Psoas muscle (tissue), 8 donors: ENCODE measurements at places on chromosomes 13 and 19. TPM values are rescaled to one million over a fixed set of nuclear protein-coding genes. Genes with fewer than 3 reads are reported as not detected.

Gene CFD
- total RNA-seq = 56.8 TPM

Gene SLC10A2
- not detected for total RNA-seq

Gene COG6
- 26.4 TPM for total RNA-seq

Gene APOC4
- not detected for total RNA-seq

Gene ZNF600
- 1.7 TPM for total RNA-seq

Gene TNNT1
- 9,346 TPM for total RNA-seq

Gene IL12RB1
- 0.53 TPM for total RNA-seq

Gene TTC9B
- not detected for total RNA-seq

Gene ZNF540
- total RNA-seq = 0.27 TPM

Gene HSD17B14
- 1.2 TPM for total RNA-seq

Gene GARIN5A
- total RNA-seq = 5.3 TPM

Gene ZNF627
- 5.6 TPM for total RNA-seq

Gene ERVK3-1
- 17.7 TPM for total RNA-seq

Gene COL4A1
- 97.0 TPM for total RNA-seq

Gene HSPBP1
- 29.3 TPM for total RNA-seq

Gene CLEC4G
- total RNA-seq = 0.38 TPM
